Prostate gland (tissue), 2 donors: ENCODE measurements at places on chromosomes 3 and 15. TPM values are rescaled to one million over a fixed set of nuclear protein-coding genes. Genes with fewer than 3 reads are reported as not detected.

The FRMD5 gene
- 0.36 TPM for total RNA-seq

The GOLGA8H gene
- not detected for total RNA-seq

The MYL3 gene
- not detected for total RNA-seq

The SLCO2A1 gene
- total RNA-seq, result 15.9 TPM

DNA sequence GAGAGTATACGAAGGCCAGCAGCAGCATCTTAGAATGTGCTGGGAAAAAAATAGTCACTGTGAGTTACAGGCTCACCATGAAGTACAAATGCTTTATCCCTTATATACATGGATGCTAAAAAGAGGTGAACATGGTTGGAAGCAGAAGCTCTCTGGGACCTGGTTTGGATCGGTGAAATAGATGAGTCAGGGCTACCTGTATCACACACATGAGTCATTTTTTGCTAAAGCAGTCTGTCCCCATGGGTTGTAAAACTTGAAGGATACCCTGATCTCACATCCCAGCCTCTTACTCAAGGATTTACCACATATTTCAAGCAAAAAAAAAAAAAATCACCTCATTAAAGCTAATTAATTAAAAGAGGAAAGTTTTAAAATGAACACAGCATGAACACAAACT, 6.9 kb upstream of the SERPINI2 start:
- no peak for DNase-seq

- no peak for DNase-seq
Measured at GRCh38 chr3:58322793-58323192, 9.9 kb upstream of the PXK start.

GRCh38 chr3:133927540-133928066, 31.9 kb upstream of the RAB6B start:
- peak; percentile 28 for DNase-seq

- DNase-seq, result no peak
Measured at GRCh38 chr3:53969086-53969485, 77.4 kb upstream of the SELENOK start.

- no peak for DNase-seq
Measured at GRCh38 chr15:85312486-85312885, 67.9 kb upstream of the AKAP13 start.

- DNase-seq, result no peak
Measured at GRCh38 chr15:56890038-56890437, 28.4 kb upstream of the TCF12 start.

GRCh38 chr3:9035473-9035872, 72.2 kb upstream of the RAD18 start:
- DNase-seq, result no peak

DNA sequence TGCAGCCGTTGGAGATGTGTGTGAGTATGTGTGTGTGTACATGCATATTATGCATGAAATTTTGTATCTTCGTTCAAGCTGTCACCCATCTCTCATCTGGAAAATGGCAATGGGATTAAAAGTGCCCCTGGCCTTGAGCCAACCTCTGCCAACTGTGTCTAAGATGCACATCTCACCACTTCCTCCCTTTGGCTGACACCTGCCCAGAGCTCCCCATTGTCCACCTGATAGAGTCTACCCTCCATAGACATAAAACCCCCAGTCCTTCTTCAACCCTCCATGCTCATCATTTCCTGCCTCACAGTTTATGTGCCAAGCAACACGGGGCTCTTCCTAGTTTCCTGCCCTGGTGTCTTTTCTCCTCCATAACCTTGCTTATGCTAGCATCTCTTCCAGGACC, 187.5 kb upstream of the HES1 start:
- DNase-seq, result no peak
